Psoas muscle (tissue), 8 donors: ENCODE measurements at places on chromosomes 6 and 20. TPM values are rescaled to one million over a fixed set of nuclear protein-coding genes. Genes with fewer than 3 reads are reported as not detected.

GRCh38 chr6:112311950-112312547, 35.1 kb upstream of the RFPL4B start:
- no peak for DNase-seq

GRCh38 chr6:127192911-127193541, 73.6 kb upstream of the RNF146 start:
- DNase-seq = no peak

GRCh38 chr6:170038251-170038650, 252.6 kb downstream of the DLL1 start:
- DNase-seq = no peak

- peak; percentile 73 for DNase-seq
These were observed at the start of gene LAMA5 for GRCh38 chr20:62367136-62367632. LAMA5 (minus strand) TSS chr20:62367312; CDS start chr20:62367245, 67 bp downstream.

DNA sequence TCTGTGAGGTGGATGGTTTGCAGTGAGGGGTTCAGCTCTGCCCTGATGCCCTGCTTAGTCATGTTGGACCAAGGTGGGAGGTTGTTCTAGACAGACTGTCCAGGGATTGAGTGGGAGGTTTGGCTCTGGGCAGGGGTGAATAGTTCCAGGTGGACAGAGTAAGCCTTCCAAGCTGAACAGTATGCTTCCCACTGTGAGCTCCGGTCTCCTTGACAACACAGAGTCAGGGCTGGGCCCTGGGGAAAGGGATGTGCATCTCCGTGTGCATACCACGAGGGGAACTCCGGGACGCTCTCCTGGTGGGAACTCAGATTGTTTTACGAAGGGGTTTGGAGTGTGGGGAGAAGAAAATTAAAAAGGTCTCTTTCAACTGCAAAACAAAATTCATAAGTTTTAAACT, 174.7 kb downstream of the DHX35 start:
- no peak for DNase-seq

DNA sequence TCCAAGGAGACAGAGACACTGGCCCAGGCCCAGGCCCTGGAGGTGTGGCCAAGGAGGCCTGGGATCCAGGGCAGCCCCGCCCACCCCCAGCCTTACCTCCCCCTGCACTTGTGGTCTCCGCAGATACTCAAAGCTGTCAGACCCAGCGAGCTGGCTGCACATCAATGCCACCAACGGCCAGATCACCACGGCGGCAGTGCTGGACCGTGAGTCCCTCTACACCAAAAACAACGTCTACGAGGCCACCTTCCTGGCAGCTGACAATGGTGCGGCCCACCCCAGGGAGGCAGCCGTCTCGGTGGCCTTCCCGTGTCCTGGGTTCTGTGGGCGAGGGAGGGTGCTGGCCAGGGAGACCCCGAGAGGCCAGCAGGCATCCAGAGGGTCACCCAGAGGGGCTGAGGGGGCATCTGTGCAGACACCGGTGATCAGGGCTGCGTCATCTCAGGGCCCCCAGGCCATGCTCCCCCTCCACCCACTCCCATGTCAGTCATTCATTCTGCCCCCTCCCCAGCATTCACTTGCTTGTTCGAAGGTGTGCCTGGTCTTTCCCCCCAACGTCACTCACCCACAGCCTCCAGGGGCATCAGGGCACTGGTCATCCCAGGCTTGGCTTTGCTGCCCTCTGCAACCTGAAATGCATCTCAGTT, 141.3 kb downstream of the TAF4 start:
- DNase-seq = no peak

DNA sequence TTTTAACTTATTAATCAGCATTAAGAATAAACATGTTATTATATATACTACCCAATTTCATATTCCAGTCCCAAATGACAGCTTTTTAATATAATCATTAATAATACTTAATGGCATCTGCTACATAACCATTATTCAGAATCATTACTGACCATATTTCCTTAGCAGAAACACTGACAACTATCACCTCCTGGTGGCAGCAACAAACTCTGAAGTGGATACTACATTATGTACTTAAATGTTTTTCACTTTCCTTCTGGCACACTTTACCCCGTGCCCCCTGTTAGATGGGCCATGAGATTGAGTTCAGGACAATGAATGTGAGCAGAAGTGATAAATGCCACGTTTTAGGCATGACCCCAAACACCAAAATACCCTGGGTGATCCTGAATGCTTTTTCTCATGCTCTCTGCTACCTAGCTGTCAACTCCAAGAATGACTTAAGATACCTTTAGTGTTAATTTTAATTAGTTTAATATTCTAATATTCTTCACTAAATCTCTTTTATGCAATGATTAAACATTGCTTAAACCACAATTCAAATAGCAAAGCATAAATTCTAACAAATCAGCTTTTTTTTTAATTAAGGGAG, 77.1 kb downstream of the LMBRD1 start:
- DNase-seq = no peak

GRCh38 chr6:148747471-148748165, 788 bp downstream of the UST start:
- DNase-seq = peak; percentile 40

DNA sequence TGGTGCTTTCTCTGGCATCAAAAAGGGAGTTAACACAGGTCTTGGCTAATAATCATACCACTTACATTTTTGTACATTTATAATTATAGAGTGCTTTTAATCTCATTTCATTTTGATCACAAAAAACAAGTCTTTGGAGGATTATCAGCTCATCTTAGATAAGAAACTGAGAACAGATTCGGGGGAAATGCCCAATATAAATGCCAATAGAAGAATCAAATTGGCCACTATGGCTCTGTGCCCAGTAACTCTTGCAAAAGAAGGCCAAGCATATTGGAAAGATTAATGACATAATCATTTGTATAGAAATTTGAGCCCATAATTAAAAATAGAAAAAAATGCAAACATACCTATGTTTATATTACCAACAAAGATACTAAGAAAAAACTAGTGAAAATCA, 42.5 kb downstream of the IPCEF1 start:
- DNase-seq = no peak

GRCh38 chr6:46062312-46062711, 46.7 kb upstream of the CLIC5 start:
- DNase-seq = no peak

DNA sequence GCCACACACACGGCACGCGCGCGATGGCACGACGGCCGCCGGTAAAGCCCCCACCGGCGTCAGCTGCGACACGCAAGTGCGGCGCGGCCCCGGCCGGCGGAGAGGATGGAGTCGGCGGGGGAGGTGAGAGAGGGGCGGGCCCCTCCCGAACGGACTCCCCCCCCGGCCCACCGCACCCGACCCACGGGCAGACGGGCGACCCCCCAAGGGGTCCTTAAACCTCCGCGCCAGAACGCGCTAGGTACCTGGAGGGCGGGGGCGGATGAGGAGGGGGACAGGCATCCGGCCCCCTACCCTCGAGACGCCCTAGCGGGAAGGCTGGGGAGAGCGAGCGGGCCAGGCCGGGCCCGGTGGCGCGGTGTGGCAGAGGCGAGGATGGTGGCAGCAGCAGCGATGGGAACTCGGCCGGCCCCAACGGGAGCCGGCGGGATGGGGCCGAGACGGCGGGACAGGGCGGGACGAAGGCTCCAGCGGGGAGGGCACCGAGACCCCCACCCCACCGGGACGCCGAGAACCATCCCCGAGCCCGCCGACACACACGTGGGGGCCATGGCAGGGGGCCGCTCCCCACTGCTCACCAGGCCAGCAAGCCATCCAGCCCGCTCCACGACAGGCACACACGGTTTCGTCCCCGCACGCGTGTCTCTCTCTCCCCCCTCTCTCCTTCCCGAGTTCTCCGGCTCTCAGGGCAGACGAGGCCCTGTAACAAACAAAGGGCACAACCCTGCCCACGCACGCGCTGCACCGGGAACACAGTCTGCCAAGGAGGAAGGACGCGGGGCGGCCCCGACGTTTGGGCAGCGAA, 1515.4 kb upstream of the DEFB115 start:
- no peak for DNase-seq

DNA sequence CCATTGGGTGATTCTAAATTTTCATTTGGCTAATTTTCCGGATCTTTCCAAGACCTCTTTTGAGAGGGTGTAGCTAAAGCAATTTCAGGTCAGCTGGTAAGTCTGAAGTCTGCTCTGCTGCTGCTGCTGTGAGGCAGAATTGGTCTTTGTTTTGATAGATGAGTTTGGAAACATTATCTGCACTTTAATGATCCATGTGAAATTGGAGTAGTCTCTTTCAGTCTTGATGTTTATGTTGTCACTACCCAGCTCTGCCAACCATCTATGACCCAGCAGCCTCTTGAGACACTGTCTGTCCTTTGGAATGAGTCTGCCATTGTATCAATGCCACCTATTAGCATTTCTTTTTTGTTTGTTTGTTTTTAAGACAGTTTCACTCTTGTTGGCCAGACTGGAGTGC, 44.1 kb downstream of the TXNDC5 start:
- no peak for DNase-seq

GRCh38 chr6:29627755-29628418, 5.1 kb downstream of the GABBR1 start:
- DNase-seq = peak; percentile 78

- DNase-seq = no peak
These were observed 33.9 kb upstream of the BCLAF1 start for GRCh38 chr6:136323431-136324112.

GRCh38 chr6:149888659-149889058, 9.3 kb downstream of the RAET1E start:
- DNase-seq = no peak

- peak; percentile 84 for DNase-seq
These were observed 83.0 kb downstream of the TMEM242 start for GRCh38 chr6:157240059-157240959.

- DNase-seq = no peak
These were observed 132.0 kb upstream of the RUNX2 start for GRCh38 chr6:45196121-45196520.

DNA sequence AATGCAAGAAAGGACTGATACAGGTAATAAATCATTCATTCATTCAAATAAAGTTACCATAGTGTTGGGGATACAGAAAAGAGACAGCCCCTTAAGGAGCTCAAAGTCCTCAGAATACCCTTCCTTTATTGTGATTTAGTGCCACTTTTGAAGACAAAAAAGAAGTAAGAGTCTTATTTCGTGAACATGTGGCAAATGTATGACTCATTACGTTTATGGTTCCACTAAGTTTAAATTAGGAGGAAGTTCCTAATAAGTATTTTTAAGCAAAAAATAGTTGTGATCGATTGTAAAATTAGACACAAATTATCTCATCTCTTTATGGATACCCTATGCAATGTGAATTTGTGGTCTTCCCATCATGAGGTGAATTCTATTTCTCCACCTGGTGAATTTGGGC, 38.5 kb upstream of the GCLC start:
- no peak for DNase-seq

- no peak for DNase-seq
These were observed 95.6 kb downstream of the LAMP5 start for GRCh38 chr20:9609887-9610502.

DNA sequence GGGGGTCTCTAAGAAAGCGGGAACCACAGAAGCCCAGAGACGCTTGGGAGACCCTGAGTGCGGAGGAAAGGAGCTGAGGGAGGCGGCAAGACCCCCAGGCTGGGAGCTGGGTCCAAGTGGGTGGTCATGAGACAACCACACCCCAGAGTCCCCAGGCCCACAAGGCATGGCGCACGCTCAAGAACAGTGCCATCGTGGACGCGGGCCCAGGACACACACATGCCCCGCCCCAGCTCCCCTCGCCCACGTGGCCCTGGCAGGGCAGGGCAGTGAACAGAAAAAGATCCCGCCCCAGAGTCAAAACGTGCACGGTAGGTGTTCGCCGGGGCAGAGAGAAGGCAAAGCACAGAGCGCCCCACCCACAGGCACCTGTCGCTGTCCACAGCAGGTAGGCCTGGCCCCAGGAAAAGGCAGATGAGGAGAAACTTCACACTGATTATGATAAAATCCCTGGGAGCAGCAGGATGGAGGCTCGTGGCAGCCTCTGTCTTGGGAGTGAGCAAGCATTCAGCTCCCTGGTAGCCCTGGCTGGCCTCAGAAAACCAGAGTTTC, 50.0 kb downstream of the BPIFB1 start:
- no peak for DNase-seq

DNA sequence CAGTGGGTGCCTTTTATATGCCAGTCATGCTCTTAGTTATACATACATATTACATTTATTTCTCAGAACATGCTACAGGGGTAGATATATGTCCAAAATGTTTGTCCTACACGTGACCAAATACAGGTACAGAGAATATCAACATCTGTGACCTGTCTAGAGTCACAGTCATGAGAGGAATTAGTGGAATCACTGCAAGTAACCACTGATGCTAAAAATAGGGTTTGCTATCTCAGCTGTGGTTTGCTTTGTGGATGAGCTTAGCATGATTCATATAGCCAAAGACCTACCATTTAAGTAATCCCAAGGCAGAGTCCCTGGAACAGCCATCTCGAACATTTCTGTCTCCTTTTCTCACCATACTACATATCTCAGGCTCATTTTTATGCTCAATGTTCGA, 32.3 kb downstream of the GSTA3 start:
- DNase-seq = no peak

GRCh38 chr6:53119772-53120409, 28.8 kb downstream of the GCM1 start:
- no peak for DNase-seq

DNA sequence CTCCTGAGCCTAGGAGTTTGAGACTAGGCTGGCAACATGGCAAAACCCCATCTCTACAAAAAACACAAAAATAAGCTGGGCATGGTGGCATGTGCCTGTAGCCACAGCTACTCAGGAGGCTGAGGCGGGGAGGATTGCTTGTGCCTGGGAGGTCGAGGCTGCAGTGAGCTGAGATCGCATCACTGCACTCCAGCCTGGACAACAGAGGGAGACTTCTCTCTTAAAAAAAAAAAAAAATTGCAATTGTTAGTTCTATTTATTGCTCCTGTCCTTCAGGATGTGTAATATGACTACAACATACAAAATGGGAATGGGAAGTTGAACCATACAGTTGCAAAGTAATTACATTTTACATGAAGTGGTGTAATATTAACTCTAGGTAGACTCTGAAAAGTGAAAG, 8.1 kb upstream of the AARS2 start:
- no peak for DNase-seq

DNA sequence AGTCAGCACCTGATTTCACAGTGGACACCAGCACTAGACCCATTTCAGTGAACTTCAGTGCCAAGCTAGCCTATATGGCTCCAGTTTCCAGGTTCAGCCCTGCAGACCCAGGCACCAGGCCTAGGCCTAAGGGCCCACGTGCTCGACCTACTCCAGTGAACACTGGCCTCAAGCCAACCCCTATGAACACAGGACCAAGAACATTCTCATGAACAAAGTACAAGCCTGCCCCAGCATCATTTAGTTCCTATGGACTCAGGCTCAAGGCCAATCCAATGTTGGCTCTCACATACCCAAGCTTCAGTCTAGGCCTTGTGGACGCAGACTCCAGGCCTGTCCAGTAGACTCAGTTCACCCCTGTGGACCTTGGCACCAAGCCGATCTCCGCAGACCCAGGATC, 385.5 kb downstream of the DHX35 start:
- DNase-seq = no peak

DNA sequence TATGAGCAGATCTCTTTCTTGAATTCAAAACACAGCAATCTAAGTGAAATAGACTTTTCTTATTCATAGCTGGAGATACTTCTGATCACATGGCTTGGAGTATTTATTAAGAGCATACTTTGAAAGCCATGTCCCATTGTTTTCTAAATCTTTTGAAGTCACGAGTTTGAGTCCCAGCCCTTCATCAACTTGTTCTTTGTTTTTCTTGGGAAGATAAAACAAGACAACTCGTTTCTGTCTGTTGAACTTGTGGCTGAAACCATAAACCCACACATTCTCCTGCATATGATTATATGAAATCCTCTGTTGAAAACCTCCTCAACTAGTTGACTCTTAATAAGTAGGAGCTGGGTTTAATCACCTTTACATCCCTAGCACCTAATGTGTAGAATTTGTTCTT, 3.3 kb downstream of the RNF144B start:
- no peak for DNase-seq

FAXC gene
- 0.64 TPM for total RNA-seq

RBPJL gene
- 0.22 TPM for total RNA-seq

MARCKS gene
- total RNA-seq = 17.2 TPM

OVOL2 gene
- not detected for total RNA-seq
